GM13976 (cell line): ENCODE measurements at places on chromosomes 12 and 14.

GRCh38 chr12:65561798-65562382, 262.4 kb upstream of the HMGA2 start:
- no peak for DNase-seq

- DNase-seq = no peak
Observed at GRCh38 chr14:22088614-22089342, 415.2 kb upstream of the OR4E1 start.

- DNase-seq = no peak
Observed at GRCh38 chr12:26769611-26770010, 63.4 kb downstream of the ITPR2 start.

DNA sequence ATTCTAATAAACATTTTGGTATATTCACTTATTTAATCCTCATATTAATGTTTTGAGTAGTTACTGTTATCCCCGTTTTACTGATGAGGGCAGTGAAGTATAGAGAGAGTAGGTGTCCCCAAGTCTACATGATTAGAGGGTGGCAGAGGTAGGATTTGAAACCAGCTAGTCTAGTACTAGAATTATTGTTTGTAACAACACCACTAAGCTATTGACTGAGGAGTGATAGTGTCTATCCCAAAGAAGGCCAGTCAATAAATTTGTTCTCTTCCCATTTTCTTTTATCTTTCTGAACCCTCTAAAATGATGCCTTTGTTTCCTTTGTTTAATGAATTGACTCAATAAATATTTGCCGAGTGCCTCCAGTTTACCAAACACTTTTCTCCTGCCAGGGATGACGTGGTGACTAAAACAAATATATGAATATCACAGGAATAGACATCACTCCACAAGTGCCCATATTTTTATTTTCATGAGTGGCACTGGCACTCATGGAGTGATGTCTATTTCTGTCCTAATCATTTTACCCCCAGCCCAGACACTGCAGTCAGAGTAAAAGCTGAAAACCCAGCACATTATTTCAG, 247.5 kb downstream of the SLC16A7 start:
- no peak for DNase-seq

DNA sequence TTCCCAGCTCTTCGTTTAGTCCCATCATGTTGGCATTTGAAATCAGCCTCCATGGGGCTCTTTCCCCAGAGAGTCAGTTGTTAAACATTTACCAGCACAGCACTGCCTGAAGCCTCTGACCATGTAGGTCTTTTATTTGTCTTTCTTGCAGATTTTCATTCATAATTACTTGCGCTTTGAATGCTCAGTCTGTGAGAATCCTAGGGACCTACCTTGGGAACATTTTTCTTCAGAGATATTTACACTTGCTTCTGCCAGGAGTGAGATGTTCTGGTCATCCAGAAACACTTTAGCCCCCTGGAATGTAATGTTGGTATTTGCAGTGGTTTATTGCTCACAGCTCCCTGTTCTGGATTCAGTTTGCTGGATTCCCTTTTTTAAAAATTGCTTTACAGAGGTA, 41.7 kb downstream of the RPH3A start:
- DNase-seq = no peak

DNA sequence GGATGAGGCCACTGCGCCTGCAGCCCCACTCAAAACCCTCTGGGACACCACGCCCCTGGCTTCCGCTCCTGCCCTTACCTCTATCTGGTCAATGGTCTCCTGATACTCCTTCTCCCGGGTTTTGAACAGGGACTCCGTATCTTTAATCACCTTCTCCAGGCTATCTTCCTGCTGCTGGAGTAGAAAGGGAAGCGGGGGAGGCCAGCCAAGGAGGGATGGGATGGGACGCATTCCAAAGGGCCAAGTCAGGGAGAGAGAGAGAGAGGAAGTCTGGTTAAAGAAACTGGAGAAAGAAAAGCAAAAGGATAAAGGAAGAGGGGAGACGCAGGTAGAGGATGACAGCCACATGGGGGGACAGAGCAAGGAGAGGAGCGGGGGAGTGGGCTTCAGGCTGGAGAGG, 7.9 kb downstream of the IFFO1 start:
- DNase-seq = no peak

DNA sequence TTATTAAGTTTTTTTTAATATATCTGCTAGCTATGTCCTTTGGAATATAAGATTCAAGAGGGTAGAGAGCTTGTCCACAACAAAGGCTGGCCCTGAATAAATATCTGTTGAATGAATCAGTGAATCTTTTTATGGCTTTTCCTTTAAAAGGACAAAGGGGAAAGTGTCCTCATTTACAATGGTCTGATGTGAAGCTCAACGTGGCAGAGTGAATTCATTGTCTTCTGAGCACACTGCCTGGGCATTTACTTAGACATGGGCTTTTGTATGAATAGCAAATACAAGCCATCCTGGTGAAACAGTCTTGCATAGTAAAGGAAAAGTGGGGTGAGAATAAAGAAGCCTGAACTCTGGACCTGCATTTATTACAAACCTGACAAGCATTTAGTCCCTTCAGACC, 201.2 kb downstream of the NELL2 start:
- no peak for DNase-seq

DNA sequence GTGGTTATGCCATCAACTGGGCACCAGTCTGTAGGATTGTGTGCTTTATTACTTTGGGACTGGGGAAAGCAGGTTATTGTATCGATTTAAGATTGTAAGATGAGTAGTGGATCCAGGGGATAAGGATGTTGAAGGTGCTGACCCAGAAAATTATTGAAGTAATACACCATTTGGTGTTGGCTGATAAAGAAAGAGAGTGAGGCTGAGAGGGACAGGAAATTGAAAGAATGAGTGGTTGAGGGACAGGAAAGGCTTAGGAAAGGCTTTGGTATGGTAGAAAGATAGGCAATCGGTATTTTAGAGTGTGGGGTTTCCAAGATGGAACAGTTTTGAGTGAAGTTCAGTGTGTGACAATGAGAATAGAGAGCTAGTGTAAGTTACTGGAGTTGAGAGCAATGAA, 12.3 kb downstream of the PPHLN1 start:
- DNase-seq = no peak

GRCh38 chr12:47650469-47650868, 55.4 kb downstream of the RPAP3 start:
- DNase-seq = peak; percentile 20

DNA sequence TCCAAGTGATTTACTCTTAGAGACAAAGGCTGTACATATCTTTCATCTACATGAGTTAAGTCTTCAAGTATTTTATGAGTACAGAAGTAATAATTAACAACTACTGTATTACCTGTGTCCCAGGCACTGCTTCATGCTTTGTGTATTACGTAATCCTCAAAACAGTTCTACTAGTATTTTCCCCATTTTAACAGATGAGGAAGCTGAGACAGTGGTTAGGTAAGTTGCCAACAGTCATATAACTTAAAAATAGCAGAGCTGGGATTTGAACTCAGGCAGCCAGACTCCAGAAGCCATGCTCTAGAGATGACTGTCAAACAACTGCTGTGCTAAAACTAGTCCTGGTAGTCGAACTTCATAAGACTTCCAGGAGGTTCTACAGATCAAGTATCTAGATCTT, 10.7 kb downstream of the TRMT5 start:
- no peak for DNase-seq

DNA sequence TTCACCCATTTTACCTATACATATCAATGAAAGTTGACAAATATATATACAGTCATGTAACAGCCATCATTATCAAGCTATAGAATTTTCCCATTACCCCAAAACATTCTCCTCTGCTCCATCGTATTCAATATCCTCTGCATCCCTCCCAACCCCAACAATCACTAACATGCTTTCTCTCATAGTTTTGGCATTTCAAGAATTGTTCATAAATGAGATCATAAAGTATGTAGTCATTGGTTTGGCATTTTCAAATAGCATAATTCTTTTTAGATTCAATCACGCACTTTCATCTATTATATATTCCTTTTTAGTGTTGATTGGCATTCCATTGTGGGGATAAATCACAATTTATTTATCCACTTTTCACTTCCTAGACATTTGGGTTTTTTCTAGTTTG, 866.0 kb upstream of the TMEM132C start:
- DNase-seq = no peak

DNA sequence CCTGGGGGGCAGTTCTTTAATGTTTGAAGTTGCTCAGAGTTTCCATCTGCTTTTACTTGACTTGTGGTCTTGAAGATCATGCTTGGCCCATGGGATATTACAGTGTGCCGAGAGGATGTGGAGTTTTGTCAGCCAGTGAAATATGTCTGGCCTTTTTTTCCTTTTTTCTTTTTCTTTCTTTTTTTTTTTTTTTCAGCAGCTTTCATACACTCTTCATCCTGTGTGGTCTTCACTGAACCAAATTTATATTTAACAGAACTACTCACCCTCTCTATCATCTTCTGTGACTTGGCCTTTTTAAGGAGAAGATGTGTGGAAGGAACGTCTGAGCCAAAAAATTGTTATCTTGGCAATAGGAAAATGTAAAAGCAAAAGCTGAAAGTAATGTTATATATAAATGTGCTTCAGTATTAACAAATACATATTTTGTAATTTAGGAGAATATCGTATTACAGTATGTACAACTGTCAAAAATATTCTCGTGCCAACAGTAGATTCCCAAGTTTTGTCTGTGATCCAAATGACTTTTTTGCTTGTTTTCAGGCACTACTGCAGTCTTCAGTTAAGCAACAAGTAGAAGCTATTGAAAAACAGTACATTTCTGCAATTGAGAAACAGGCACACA, 200.6 kb downstream of the CCDC91 start:
- DNase-seq = no peak

GRCh38 chr14:50839048-50839447, 8.1 kb upstream of the NIN start:
- DNase-seq = no peak

- no peak for DNase-seq
Observed at GRCh38 chr14:55963295-55963694, 154.9 kb upstream of the PELI2 start.

- DNase-seq = no peak
Observed at GRCh38 chr12:25824734-25825133, 133.7 kb upstream of the RASSF8 start.

DNA sequence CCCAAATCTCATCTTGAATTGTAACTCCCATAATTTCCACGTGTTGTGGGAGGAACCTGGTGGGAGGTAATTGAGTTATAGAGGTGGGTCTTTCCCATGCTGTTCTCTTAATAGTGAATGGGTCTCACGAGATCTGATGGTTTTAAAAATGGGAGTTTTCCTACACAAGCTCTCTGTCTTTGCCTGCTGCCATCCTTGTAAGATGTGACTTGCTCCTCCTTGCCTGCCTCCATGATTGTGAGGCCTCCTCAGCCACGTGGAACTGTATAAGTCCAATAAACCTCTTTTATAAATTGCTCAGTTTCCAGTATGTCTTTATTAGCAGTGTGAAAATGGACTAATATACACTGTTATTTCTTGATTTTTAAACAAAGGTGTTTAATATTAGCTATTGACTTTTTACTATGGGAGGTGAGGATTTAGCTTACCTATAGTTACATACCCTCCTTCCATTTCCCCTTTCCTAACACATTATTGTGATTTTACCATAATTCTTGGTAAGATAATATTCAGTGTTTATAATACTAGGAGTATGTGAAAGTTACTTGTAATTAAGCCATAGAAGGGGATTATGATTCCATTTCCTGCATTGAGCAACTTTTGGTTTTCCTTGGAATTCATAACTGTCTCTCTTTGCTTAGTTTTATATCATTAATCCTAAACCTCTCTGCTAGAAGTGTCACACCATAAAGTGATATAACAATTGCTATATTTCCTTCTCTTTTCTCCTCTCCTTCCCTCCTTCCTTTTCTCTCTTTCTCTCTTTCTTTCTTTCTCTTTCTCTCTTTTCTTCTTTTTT, 151.0 kb upstream of the KRAS start:
- no peak for DNase-seq

- DNase-seq = no peak
Observed at GRCh38 chr12:109760031-109760929, 46.7 kb downstream of the FAM222A start.

- no peak for DNase-seq
Observed at GRCh38 chr14:96205978-96206360, 1.3 kb downstream of the BDKRB2 start.

DNA sequence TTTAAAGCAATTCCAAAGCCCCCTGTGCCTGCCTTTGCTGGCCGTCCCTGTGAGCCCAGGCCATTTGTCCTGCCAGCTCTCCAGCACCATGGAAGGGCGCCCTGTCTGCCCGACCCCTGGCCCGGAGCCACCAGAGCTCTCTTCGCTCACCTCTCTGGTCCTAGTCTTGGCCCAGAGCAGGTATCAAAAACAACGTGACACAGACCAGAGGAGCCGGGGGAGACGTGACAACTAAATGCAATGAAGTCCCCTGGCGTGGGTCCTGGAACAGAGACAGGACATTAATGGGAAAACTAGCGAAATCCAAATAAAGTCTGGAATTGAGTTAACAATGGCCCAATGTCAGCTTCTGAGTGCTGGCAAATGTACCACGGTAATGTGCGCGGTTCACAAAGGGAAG, 83.2 kb upstream of the DIO3 start:
- no peak for DNase-seq

GRCh38 chr12:108253540-108253939, 85.6 kb downstream of the CMKLR1 start:
- no peak for DNase-seq

- DNase-seq = no peak
Observed at GRCh38 chr12:22306311-22306710, 28.2 kb downstream of the ST8SIA1 start.

- peak; percentile 5 for DNase-seq
Observed at GRCh38 chr14:94382099-94382715, 6.2 kb downstream of the SERPINA1 start.

DNA sequence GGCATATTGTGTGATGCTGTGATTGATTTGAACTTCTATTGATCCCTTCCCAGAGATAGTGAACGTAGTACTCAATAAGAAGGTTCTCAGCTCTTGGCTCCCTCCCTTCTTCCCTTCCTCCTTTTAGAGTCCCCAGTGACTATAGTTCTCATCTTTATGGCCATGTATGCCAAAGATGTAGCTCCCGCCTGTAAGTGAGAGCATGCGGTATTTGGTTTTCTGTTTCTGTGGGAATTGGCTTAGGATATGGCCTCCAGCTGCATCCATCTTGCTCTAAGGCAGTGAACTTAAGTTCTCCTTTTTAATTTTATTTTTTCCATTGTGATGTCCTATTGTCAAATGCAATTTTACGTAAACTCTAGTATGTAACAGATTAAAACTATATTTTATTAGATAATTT, 109.5 kb downstream of the AEBP2 start:
- DNase-seq = no peak

DNA sequence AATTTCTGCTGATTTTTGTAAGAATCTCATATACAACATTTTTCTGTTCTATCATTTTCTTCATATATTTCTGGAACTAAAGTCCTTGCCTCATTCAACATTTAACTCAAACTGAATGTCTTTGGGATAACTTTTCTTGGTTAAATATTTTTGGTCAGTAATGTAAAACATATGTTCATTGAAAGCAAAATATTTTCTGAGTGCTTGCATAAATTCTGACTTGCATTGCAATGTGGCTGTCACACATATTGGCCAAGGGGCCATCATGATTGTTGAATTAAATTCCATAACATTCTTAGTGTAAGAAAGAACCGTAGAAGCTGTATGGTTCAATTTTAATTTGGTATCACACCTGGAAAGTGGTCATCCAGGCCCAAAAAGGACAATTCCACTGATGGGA, 369.4 kb downstream of the GALC start:
- DNase-seq = no peak

GRCh38 chr12:71562676-71563595, 100.7 kb downstream of the ZFC3H1 start:
- DNase-seq = no peak

GRCh38 chr12:48618541-48618940, 48.7 kb upstream of the LALBA start:
- DNase-seq = peak; percentile 73
